ENCODE measurements at places on chromosomes 2 and 18. TPM values are rescaled to one million over a fixed set of nuclear protein-coding genes. Genes with fewer than 3 reads are reported as not detected.

DNA sequence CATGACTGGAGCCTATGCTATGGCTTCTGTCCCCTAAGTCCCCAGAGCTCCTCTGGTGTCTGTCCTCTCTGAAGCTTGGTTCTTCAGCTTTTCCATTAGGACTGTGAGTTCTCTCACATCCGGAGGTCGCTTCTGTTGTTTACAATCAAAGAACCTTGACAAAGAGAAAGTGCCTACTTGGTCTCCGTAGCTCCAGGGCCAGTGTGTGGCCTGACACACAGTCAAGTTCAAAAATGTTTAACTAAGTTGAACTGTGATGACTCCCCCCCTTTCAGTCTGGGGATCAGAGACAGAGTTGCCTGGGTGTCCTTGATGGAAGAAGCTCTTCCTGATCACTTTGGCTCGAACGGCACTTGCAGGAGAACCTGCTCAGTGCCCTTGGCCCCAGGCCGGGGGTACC is 26.3 kb upstream of the YWHAQ start:
- no peaks in the 10 kb centered on the region for H3K36me3 ChIP-seq
- peak overlapping the region; percentile 98 for H3K27ac ChIP-seq
- H3K4me1 ChIP-seq: peaks cover 7% of the 10 kb centered on the region
- no peaks in the 10 kb centered on the region for H3K27me3 ChIP-seq
- DNase-seq: no peak

- H3K4me1 ChIP-seq: peaks cover 12% of the 10 kb centered on the region
- no peak for DNase-seq
- H3K27ac ChIP-seq: peak overlapping the region; percentile 71
These were observed 245.6 kb upstream of the RASGRP3 start for GRCh38 chr2:33230842-33231241.

DNA sequence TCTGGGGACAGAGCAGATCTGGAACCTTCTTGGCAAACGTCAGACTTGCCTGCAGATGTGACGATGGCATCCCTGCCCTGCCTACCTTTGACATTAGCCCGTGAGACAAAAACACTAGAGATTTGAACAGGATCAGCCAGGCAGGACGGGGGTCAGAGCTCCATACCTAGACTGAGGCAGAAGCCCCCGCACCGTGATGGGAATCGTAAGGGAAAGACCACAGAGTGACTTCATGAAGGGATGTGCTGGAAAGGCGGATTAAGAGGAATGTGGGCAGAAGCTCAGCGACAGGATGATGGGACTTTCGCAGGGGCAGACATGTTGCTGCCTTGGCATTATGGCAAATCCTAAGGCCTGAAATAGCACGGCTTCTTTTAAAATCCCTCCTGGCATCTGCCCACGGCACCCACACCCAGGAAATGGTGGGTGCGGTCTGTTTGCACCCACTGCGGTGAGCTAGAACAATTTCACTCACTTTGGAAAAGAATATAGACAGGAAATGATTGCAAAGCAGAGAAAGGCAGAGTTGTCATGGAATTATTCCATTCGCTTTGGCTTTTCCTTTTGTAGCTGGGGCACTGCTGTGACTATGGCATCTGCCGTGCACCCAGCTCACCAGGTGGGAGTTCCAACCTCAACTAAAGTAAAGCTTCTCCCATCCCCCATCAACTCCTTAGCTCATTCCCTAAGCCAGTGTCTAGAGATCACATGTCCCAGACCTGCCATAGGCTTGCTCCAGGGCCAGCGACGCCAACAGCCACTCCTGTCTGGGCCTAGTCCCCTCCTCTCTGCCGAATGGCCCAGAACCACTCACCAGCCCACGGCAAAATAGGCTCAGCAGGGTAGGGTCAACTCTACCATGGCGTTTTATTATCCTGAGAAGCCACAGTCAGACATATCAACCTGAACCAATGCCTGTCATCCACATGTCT is 112.7 kb upstream of the NPAS2 start:
- no peak for DNase-seq
- H3K36me3 ChIP-seq: no peaks in the 10 kb centered on the region
- no peaks in the 10 kb centered on the region for H3K27me3 ChIP-seq
- no peak overlapping the region for H3K27ac ChIP-seq
- H3K4me1 ChIP-seq: no peaks in the 10 kb centered on the region
- H3K4me3 ChIP-seq: no peak overlapping the region

DNA sequence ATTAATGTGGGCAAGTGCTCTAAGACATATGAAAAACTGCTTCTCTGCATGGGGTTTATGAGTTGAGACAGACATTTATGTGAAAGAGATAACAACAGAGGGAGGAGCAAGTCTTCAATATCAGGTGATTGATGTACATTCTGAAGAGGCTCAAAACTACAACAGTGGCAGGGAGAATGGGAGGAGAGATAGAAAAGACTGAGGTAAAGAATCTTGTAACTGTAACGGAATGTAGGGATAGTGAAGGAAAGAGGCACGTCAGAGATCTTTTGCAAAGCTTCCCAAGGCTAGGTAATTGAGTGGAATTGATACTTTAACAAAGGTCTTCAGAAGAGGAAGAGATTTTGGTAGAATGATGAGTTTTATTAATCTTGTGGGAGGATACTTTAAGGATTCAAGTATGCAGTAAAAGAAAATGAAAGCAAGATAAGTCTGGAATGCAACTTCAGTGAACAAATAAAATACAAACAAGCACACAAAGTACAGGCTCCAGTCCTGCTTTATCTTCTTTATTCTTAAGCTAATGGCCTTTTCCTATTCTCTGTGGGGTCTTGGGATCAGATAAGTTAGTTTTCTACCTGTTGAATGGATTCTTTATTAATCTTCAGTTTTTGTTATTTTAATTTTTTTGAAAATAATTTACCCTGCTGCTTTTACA is 15.0 kb downstream of the SMAD4 start:
- H3K4me1 ChIP-seq: peaks cover 7% of the 10 kb centered on the region
- peaks cover 17% of the 10 kb centered on the region for H3K36me3 ChIP-seq
- no peak overlapping the region for H3K27ac ChIP-seq
- H3K27me3 ChIP-seq: no peaks in the 10 kb centered on the region

- H3K4me3 ChIP-seq: no peak overlapping the region
- no peaks in the 10 kb centered on the region for H3K36me3 ChIP-seq
- H3K4me1 ChIP-seq: 0 out of 2 replicates have a peak, but pooled peaks cover 9% of the 10 kb centered on the region
- no peaks in the 10 kb centered on the region for H3K27me3 ChIP-seq
- no peak overlapping the region for H3K27ac ChIP-seq
- DNase-seq: no peak
These were observed 5.2 kb downstream of the KLHL29 start for GRCh38 chr2:23390152-23390551.

DNA sequence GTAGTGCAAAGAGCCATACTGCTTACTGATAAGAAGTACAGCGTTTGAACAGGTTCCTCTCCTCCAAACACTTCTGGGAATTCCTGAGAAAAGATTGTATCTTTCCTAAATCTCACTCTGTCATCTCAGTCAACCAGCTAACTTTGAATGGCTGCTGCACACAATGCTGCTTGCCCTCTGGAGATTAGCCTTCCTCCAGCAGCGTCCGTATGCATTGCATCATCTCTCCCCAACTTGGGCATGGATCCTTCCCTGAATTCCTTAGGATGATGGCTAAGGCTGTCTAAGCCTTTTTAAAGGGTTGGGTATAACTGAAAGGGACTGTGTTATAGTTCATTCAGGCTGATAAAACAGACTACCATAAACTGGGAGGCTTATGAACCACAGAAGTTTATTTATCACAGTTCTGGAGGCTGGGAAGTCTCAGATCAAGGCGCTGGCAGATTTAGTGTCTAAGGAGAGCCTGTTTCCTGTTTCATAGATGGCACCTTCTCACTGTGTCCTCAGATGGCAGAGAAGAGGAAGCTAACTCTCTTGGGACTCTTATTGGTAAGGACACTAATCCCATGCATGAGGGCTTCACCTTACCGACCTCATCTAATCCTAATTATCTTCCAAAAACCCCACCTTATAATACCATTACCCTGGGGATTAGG is 105.3 kb downstream of the PAX3 start:
- H3K36me3 ChIP-seq: no peaks in the 10 kb centered on the region
- no peak overlapping the region for H3K27ac ChIP-seq
- DNase-seq: no peak
- no peaks in the 10 kb centered on the region for H3K27me3 ChIP-seq
- no peaks in the 10 kb centered on the region for H3K4me1 ChIP-seq

GRCh38 chr18:79570266-79571201 is 109.1 kb upstream of the CTDP1 start:
- DNase-seq: no peak
- peaks cover 61% of the 10 kb centered on the region for H3K27me3 ChIP-seq
- H3K36me3 ChIP-seq: no peaks in the 10 kb centered on the region

DNA sequence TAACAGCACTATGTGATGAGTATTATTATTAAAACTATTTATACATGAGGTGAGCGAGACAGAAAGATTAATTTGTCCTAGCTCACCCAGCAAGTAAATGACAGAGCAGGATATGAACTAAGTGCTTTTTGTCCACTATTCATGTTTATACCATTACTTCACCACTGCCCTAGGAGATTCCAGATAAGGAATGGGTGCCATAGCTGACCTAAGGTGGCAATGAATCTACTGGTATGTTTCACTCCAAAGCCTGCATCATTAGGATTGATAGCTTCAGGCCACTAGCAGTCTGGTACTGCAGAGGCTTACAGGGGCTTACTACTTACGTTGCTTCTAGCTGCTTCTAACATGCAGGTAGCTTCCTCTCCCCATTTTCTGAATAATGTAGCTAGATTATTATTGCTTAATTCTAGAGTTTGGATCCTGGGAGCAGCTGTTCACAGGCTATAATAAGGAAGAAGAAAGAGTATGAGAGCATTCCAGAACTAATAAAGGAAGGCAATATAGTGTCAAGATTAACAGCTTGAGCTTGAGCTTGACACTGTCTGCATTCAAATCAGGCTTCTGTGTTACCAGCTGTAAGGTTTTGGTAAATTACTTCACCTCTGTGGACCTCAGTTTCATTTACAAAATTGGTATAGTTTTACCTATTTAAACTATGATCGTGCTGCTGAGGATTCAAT is 153.7 kb downstream of the GALNT3 start:
- H3K27ac ChIP-seq: no peak overlapping the region
- H3K36me3 ChIP-seq: no peaks in the 10 kb centered on the region
- no peaks in the 10 kb centered on the region for H3K27me3 ChIP-seq
- no peak overlapping the region for H3K4me3 ChIP-seq
- DNase-seq: no peak

GRCh38 chr18:11269257-11269656 is 119.9 kb upstream of the PIEZO2 start:
- no peaks in the 10 kb centered on the region for H3K36me3 ChIP-seq

- no peak overlapping the region for H3K27ac ChIP-seq
- DNase-seq: no peak
- no peaks in the 10 kb centered on the region for H3K27me3 ChIP-seq
- H3K4me3 ChIP-seq: no peak overlapping the region
These were observed 623.0 kb downstream of the BCL11A start for GRCh38 chr2:59930430-59930829.

GRCh38 chr2:14587119-14587518 is 45.4 kb upstream of the LRATD1 start:
- no peak overlapping the region for H3K4me3 ChIP-seq
- H3K27ac ChIP-seq: no peak overlapping the region
- no peaks in the 10 kb centered on the region for H3K36me3 ChIP-seq
- H3K27me3 ChIP-seq: no peaks in the 10 kb centered on the region

- H3K4me1 ChIP-seq: no peaks in the 10 kb centered on the region
- H3K36me3 ChIP-seq: no peaks in the 10 kb centered on the region
- no peak for DNase-seq
- H3K27ac ChIP-seq: no peak overlapping the region
These were observed 97.5 kb upstream of the KCNJ3 start for GRCh38 chr2:154600927-154601494.

GRCh38 chr18:75437979-75438378 is 10.5 kb upstream of the SMIM21 start:
- no peaks in the 10 kb centered on the region for H3K36me3 ChIP-seq
- H3K27ac ChIP-seq: no peak overlapping the region
- no peak for DNase-seq
- H3K4me3 ChIP-seq: no peak overlapping the region
- H3K4me1 ChIP-seq: no peaks in the 10 kb centered on the region

GRCh38 chr2:191625446-191625845 is 52.5 kb upstream of the NABP1 start:
- H3K4me1 ChIP-seq: peaks cover 3% of the 10 kb centered on the region
- H3K4me3 ChIP-seq: no peak overlapping the region
- H3K27ac ChIP-seq: no peak overlapping the region
- no peaks in the 10 kb centered on the region for H3K27me3 ChIP-seq
- DNase-seq: no peak
- no peaks in the 10 kb centered on the region for H3K36me3 ChIP-seq

DNA sequence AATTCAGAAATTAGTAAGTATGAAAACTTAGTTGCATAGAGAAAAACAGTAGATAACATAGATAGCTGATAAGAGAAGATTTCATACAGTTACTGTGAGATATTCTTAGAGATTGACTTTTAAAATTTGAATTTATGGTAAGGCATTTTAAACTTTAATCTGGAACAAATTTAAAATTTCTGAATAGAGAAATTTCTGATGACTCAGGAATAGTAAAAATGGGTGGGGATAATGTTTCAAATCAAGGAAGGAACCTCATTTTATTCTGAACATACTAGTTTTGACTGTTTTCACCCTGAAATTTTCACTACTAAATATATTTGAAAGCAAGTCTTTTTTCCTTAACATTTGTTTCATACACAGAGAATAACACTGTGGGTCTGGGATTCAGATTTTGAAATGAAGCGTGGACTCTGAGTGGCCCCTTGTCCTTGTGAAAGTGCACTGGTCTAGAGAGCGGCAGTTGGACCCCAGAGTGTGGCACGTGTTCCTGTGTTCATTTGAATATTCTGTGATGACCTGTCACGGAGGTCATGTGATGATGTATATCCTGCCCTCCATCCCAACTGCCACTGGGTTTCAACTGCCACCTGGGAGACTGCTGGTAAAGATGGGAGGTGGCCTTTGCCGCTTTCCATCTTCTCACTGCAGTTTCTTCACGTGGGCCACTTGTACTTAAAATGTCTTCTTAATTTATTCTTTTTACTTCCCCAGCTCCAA is 38.5 kb upstream of the RAB6D start:
- no peaks in the 10 kb centered on the region for H3K27me3 ChIP-seq
- H3K27ac ChIP-seq: no peak overlapping the region
- H3K4me3 ChIP-seq: no peak overlapping the region
- no peaks in the 10 kb centered on the region for H3K36me3 ChIP-seq
- H3K4me1 ChIP-seq: peaks cover 7% of the 10 kb centered on the region
- DNase-seq: no peak

DNA sequence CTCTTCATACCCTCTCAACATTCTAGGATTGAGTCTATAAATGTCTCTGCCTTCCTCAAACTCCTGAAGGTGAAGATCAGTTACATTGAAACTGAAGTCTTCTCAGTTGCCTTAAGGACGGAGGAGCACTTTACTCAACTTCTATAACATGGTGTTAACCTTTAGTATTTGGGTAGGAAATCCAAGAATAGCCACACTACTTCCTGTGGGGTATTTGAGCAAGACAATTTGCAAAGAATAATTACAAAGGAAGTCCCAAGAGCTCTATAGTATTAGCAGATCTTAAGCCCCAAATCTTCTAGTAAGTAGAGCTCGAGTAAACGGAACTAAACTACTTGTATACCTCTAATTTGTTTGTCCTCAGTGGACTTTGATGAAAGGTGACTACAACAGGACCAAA is 80.9 kb downstream of the SP100 start:
- no peak overlapping the region for H3K4me3 ChIP-seq
- H3K27me3 ChIP-seq: no peaks in the 10 kb centered on the region

PRPF40A gene
- polyA plus RNA-seq: 55.8 TPM

INHA gene
- 1.2 TPM for polyA plus RNA-seq

KYNU gene
- polyA plus RNA-seq: not detected

ADAM23 gene
- 3.6 TPM for polyA plus RNA-seq

ERMN gene
- not detected for polyA plus RNA-seq

CCDC85A gene
- 48.7 TPM for polyA plus RNA-seq

FSHR gene
- not detected for polyA plus RNA-seq

PAIP2B gene
- polyA plus RNA-seq: 0.20 TPM

ZNF532 gene
- 34.7 TPM for polyA plus RNA-seq
